Stimulated activated naive B cell treated with anti-CD40 and anti-IgM and Interleukin-4, amounts not matched to agents 10 μg/mL and 1 μg/mL and 100 μg/mL, for 72 hours (primary cell): ENCODE measurements at places on chromosomes 3 and 15.

- no peak for DNase-seq
Observed at GRCh38 chr15:73172508-73172907, 120.2 kb downstream of the NEO1 start.

- DNase-seq: no peak
Observed at GRCh38 chr3:108394016-108394415, 97.7 kb downstream of the HHLA2 start.

GRCh38 chr3:171135549-171135948 lies 109.0 kb upstream of the SLC2A2 start:
- DNase-seq: no peak

- DNase-seq: no peak
Observed at GRCh38 chr3:32121137-32121536, 14.7 kb downstream of the GPD1L start.

GRCh38 chr15:57323806-57324589 lies 52.3 kb upstream of the CGNL1 start:
- no peak for DNase-seq

- DNase-seq: no peak
Observed at GRCh38 chr15:47963265-47963664, 157.5 kb upstream of the SLC24A5 start.
